ENCODE measurements at places on chromosomes 1 and 21.

- DNase-seq, result no peak
Measured at GRCh38 chr1:115839029-115839678, 1.8 kb downstream of the NHLH2 start.

DNA sequence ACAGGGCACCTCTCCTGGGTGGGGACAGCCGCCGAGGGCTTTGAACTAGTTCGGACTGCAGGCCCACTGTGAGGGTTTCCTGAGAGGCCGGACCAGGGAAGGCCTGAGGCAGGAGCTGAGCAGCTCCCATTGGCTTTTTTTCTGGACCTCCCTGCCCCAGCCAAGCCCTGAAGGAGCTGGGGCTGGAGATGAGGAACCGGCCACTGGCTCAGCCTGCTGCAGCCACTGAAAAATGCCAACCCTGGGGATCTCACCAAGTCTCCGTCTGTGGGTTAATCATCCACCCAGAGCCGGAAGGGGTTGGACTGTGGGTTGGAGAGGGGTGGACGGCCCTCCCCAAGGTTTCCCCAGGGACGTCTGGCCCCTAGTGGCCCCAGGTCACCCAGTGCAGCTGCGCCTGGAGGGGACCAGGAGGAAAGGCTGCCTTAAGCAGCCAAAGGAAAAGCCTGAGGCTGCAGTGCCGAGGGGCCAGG, 2.5 kb downstream of the VWA1 start:
- no peak for DNase-seq

DNA sequence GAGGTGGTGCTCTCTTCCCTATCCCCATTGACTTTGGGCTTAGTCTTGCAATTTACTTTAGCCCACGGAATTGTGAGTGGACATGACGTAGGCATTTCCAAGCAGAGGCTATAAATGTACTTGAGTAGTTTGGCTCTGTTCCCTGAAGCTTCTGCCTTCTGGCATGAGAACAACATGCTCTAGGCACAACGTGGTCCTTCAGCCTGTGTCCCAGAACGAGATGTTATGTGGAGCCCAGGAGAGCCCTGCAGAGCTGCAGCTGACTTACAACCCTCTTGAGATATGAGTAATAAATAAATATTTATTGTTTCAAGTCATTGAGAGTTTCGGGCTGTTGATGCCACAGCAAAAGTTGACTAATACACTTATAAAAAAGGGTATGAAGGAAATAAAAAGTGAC, 105.2 kb upstream of the HMGB4 start:
- no peak for DNase-seq

GRCh38 chr1:178684542-178685000, 40.5 kb upstream of the RALGPS2 start:
- DNase-seq, result no peak

- no peak for DNase-seq
Measured at GRCh38 chr1:181429462-181429861, 53.9 kb upstream of the CACNA1E start.

- no peak for DNase-seq
Measured at GRCh38 chr1:68196676-68197075, 35.6 kb downstream of the WLS start.

Data from stimulated activated CD4-positive, alpha-beta T cell treated with anti-CD3 and anti-CD28 coated beads, Interleukin-1b, Interleukin-23, amount 100 ng/mL, for 1 hour (primary cell).